ENCODE measurements at places on chromosomes 4 and X.

GRCh38 chr4:36399762-36400353 is 118.4 kb downstream of the DTHD1 start:
- peak; percentile 44 for DNase-seq

DNA sequence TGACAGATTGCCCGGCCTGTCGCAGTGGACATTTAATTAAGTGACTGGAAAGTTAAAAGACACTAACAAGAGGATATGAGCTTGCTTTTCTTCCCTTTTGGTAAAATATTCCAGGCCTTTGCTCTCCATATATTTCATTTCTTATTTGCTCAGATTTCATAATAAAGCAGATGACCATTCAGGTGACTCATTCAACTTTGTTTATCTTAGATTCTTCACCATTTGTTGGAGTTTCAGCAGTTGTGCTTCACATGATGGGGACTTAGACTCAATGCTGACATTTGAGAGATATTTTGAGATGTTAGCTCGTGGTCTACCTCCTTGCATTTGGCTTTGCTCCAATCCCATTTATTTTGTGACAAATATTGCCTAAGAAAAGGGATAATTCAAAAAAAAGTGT is 312.2 kb downstream of the ARHGAP24 start:
- no peak for DNase-seq

DNA sequence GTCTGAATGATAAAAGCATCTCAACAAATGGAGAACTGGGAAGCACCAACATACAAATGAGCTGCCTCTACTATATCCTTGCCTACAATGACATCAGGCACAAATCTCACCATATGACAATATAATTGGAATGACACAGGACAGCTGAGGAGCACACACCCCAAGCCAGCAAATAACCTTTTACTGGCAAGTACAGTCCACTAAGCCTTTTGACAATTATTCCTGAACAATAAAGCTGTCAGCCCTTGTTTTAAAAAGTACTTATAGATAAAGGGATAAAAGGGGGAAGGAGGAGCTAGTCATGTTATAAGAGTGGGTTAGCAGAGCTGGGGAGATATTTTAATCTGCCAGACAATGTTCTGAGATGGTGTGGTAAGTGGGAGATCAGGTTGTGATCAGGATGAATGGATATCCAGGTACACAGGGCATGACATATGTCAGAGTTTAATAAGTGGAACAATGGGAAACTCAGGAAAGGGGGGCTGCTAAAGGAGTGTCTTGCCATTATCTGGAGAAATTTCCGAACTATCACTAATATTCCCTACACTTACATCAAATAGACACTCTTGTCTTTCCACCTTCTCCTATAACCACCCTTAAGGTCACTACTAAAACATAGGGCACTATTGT is 127.6 kb downstream of the GPC3 start:
- DNase-seq, result no peak

DNA sequence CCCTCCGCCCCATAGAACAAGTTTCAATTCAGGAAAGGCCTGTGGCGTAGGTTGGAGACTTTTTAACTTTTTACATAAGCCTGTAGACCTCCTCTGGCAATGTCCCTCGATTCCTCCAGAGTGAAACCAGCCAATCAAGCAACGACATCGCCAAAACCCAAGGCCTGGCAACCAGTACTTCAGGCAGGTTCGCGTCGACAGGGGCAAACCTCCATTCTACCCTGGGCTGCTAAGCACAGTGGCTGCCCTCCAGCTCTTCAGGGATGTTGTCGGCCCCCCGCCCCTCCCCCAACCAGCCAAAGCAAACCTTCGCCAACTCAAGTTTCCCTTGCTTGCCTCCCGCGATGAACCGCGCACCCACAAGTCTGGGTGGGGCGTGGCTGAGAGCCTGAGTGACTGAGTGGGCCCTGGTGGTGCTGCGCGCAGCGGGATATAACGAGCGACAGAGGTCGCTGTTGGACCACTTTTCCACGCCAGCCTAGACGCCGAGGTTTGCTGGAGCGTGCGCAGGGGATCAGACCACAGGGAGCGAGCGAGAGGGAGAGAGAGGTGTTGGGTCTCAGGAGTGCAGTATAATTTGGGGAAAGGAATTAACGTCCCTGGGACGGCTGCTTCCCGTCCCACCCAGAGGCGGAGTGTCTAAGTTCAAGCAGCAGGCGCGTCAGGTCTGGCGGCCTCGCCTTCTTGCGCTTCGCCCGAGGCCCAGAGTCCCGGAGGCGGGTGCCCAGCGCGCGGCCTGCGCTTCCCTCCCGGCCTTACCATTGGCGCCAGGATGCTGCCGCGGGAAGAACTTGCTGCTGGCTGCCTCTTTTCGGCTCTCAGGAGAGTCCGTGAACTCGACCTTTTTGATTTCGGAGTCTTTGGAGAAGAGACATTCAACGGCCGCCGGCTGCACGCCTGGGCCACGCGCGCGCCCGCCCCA is 9.0 kb upstream of the PITX2 start:
- DNase-seq, result no peak

DNA sequence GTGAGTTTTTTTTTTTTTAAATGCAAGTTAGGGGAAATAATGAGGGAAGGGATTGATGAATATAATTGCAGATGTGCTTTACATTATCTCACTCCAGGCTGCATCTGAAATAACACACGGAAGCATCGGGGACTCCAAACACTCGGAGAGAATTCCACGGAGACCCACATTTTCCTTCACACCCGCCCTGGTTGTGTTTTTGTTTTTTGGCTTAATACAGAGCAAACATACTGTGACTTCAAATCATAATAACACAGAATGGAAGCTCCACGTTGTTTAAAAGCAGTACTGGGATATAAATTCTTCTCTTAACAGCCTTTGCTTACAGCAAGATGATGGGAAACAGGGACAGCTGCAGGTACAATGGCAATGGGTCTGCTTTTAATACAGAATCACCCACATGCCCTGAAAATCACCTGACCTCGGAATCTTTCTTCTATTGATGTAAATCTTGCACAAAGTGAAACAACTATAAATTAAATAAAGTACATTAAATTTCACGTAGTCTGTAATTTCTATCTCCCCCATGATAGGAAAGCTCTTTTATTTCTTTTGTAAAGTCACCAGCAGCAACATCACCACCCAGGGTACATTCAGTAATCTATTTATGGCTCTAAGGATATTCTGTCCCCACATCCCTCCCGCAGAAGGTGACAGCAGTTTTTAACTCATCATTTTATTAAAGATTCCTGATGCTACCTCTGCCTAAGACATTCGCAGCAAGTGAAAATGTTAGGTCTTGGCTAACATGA is 119.3 kb downstream of the ZNF827 start:
- DNase-seq, result no peak

DNA sequence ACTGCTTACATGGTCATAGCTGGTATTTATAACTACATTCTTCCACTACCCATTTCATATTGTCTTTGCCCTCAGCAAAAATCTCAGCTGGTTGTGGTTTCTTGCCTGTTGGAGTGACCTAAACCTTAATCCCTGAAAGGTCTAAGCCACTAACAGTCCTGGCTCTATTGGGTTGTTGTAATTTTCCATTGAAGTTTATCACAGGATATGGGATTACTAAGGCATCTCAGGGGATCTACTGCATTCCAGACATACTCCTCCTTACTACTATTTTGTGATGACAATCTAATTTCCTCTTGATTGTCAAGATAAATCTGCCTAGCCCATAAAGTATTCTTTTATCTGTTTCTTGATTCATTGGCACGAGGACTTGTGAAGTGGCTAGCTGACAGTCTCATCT is 6.2 kb upstream of the OSTC start:
- DNase-seq, result no peak

DNA sequence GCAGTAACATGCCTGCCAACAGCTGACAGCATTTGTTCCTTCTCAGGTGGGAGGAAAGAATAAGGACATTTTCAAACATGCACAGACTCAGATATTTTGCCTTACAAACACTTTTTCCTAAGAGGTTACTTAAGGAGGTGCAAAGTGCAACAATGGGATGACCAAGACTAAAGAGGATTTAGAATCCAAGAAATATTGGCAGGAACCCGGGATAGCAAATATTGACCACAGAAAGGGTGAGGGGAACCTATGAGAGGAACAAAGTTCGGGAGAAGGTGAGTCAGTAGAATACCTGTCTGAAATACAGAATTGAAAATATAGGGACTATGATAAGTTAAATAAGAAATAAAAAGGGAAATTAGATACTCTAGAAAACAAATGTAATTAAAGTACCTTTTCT is 321.9 kb upstream of the EMCN start:
- no peak for DNase-seq

DNA sequence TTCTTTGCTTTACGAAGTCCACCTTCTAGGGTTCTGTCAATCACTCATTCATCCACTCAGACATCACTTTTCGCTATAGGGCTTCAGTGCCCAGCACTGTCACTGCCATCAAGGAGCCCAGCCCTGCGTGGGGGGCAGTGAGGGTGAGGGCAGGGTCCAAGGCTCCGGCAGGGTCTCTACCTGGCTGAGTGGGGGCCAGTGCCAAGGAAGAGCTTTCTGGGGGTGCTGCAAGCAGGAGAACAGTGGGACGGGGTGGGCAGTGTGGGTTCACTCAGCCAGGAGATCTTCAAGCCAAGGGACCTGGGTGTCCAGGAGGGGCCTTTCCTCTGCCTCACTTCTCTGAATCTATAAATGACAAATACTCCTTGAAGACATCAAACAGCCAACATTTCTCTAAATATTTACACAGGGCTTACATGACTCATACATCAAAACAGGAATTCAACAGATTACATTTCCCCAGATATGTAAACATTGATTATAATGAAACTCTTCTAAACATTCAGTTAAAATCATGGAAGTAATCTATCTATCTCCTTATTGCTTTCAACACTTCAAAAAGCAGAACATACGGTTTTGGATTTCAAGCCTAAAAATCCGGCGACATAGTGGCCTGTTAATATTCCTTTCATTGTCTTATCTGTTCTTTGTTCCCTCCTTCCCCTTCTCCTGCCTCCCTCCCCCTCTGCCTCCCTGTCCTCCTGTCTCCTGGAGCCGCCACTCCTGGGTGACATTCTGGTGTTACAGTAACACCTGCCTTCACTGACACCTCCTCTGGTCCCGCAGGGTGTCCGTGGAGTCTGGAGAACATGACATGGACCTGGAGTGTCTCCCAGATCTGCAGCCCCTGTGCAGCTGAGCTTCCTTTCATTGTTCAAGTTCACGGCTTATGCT is 94.4 kb upstream of the ADRA2C start:
- DNase-seq, result no peak

GRCh38 chrX:3443184-3443583 is 96.7 kb upstream of the MXRA5 start:
- no peak for DNase-seq

GRCh38 chrX:149799095-149799714 is 17.5 kb downstream of the MAGEA9 start:
- no peak for DNase-seq

DNA sequence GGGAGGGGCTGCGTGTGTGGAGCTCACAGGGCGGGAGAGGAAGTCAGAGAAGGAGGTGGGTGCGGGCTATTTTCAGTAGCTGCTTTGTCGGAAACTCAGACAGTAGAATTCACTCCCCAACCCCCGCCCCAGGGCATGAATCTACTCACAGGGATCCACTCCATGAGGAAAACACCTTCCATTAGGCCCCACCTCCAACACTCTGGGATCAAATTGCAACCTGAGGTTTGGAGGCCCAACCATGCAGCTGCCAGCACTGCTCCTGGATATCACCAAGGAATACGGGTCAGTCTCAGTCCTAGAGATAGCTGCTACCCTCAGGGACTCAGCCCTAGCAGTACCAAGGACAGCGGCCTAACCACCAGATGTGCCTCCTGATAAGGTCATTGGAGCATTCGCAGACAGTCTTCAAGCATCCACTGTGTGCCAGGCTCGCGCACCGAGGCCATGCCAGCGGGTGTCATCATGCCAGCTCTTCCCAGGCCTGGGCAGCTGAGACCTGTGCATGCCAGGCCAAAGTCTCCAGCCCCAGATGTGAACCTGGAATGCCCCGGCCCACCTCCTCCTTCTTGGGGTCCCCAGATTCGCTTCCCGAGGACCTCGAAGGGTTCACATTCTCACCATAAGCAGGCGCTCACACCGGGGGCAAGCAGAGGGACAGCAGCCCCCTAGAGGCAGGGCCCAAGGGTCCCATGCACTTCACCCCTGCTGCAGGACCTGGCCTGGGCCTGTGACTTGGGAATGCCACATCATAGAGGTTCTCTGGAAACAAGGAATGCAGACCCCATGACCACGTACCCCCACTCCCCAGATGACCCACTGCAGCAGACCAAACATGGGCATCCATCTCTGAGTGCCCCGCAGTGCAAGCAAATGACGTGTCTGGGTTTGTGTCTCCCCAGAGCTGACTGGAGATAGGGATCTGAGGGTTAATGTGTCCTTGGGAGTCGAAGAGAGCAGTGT is 102.3 kb downstream of the ADRA2C start:
- no peak for DNase-seq

GRCh38 chrX:38552721-38553120 is 8.6 kb upstream of the TSPAN7 start:
- DNase-seq, result no peak

GRCh38 chr4:143482840-143483239 is 30.7 kb upstream of the SMARCA5 start:
- no peak for DNase-seq

DNA sequence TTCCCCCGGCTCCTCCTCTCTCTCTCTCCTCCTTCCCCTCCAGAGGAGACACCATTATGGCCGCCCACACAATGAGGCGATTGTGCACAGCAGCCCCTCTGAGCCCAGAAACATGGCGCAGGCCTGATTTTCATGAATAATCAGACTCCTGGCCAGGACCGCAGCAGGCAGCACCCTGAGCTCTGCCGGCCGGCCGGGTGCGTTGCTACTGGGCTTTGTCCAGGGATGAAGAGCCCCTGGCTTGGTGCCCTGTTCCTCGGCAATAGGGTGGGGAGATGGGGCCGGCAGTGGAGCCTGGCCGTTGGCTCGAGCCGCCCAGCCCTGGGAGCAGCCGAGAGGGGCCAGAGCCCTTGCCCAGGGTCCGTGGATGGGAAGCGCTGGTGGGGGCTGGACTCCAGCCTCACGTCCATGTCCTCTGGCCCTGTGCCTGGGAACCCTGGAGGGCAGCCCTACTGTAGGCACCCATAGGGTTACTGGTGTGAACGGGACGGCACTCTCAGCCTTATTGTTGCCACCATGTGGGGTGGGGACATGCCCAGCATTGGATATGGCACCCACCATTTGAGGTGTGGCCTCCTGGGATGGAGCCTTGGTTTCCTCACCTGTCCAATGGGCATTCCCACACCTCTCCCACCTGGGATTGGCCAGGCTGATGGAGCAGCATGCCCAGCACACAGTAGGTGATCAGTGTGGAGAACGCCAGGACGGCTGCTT is 103.0 kb downstream of the SORCS2 start:
- DNase-seq, result no peak

- DNase-seq, result no peak
Measured at GRCh38 chr4:139524062-139524631, 31.9 kb downstream of the SETD7 start.

DNA sequence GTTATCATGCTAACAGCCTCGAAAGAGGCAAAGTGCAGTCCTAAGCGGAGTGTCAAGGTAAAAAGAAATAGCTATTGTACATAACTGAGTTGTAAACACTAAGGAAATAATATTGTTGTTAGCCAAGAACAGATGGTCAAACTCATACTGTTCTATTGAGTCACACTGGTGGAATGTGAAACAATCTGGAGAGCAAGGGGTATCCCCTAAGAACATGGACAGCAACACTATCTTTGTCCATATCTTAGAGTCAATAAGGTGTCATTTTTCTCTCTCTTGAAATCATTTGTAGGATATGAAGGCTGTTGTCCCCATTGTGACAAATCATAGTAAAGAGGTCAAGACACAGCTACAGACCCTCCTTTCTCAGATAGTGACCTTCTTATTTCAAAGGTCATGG is 4.5 kb upstream of the PDGFC start:
- no peak for DNase-seq

Measured in activated CD4-positive, alpha-beta T cell treated with anti-CD3 and anti-CD28 coated beads for 4 hours (primary cell).